T47D (cell line): ENCODE measurements at places on chromosomes 4 and X.

- DNase-seq, result no peak
Measured at GRCh38 chr4:25104591-25104990, 55.7 kb downstream of the SEPSECS start.

DNA sequence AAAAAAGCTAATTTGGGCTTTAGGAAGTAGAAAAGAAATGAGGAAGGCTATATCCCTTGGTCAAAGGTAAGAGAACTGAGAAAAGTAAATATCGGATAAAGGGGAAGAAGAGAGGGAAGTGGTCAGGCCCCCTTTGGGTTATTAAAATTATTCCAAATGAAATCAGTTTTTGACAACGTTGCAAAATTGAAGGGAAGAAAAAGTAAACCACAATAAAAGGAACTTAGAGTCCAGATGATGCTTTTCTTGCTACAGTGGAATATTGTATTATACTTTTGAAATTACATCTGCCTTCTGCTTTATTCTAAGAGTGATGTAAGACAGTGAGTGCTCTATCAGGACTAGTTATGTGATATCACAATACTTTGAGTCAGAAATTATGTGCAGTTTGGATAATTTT is 59.4 kb upstream of the RBPJ start:
- DNase-seq, result no peak

DNA sequence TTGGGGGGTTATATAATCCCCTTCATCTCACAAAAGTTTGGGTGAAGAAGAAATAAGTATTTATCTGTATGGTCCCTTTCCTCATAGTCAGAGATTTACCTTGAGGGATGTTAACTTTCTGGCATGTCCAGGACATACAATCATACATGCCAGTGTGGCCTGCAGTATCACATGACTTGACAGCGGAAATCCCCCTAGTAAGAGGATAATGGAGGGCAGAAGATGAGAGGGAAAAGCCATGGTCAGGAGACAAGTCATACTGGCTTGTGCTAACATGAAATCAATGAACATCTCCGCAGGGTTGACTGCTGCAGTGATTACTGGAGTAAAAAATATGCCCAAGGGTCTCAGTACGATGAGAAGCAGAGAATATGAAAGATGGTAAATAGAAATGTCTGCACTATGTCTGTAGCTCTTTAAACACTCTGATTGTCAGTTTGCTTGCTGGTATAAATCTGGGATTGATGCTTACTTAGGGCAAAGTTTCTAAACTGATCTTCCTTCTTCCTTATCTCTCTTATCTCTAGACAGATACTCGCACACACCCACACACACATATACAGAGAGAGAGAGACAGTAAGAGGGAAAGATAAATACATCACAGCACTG is 1385.6 kb upstream of the ADGRL3 start:
- no peak for DNase-seq

- DNase-seq, result no peak
Measured at GRCh38 chrX:13700380-13700779, 11.5 kb downstream of the RAB9A start.

GRCh38 chr4:48196758-48197504 is 62.9 kb upstream of the TXK start:
- DNase-seq, result no peak

GRCh38 chrX:83819304-83819703 is 41.6 kb upstream of the CYLC1 start:
- peak; percentile 62 for DNase-seq

- DNase-seq, result no peak
Measured at GRCh38 chrX:102652031-102652688, 877 bp downstream of the GPRASP1 start.

DNA sequence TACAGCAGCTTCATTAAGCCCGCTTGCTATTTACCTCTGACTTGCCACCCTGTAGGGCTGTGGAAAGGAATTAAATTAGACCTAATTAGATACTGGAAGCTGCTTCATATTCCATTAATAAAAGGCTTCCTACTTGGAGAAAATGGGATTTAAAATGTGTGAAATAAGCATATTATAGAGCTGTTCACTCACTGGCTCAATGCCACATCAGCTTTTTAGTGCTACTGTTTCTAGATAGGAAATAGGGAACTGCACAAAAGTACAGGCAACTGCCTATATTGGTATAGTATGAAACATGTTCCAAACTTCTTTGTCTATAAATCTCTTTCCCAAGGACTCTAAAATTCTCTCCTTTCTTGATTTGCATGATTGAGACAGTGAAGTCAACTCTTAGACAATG is 407.9 kb upstream of the AADAT start:
- DNase-seq, result no peak
